ENCODE measurements at places on chromosomes 1 and 21. TPM values are rescaled to one million over a fixed set of nuclear protein-coding genes. Genes with fewer than 3 reads are reported as not detected.
A peak's percentile ranks its signal among the peaks of the same experiment; 100 is the strongest.

Gene IFNLR1
- 0.29 TPM for polyA plus RNA-seq

DNA sequence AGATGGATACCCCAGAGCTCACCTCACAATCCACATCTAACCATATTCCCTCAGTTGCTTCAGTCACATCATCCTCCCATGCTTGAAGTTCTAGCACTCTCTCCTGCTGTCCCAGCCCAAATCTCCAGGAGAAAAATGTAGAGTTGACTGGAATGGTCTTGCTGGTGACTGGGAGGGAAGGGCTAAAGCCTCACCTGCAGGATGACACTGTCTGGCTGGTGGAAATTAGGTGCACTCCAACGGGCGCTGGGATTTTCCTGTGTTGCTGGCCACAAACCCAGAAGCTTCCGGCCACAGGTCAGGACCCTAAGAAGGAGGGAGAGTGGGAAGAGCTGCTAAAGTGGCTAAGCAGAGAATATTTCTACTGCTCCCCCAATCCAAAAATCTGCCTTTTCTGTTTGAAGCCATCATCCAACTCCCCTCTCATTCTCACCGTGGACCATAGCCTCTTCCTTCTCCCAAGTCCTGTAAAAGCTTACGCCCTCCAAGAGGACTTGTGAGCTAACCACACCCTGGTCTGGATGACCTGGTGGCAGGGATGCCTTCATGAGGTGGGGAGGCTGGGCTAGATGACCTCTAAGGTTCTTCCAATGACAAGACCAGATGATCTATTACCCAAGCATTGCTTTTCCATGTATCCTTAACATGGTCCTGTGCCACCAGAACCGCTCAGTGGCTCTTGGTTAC lies 37.5 kb upstream of the PPP1R15B start:
- no peak for DNase-seq

Gene ITGB2
- polyA plus RNA-seq: 0.77 TPM

- DNase-seq: no peak
Observed at GRCh38 chr1:25634066-25634465, 17.5 kb downstream of the MAN1C1 start.

DNA sequence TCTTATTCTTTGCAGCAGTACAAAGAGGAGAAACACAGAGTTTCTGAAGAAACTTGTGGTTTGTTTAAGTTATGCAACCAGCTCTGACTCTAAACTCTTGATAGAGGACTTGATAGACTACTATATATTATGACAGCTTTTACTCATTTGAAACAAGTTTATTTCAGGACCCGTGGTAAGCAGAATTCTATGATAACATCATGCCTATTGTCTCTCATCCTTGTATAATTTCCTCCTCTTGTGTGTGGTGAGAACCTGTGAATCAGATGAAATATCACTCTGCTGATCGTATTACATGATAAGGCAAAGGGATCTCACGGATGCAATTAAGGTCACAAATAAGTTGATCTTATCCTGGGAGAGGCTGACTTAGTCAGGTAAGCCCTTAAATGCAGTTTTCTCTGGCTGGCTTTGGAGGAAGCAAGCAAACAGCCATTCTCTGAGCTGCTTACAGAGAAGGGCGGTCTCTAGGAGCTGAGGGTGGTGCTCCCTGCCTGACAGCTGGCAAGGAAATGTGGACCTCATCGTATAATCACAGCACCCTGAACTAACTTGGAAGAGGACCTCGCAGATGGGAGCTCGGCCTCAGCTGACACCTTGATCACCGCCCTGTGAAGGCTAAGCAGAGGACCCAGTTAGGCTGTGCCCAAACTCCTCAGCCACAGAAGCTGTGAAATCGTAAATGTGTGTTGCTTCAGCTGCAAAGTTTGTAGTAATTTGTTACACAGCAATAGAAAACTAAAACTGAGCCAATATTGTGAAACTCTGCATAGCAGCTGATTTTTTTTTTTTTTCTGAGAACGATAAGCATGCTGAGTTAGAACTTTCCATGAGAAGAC lies 151.1 kb upstream of the DPT start:
- no peak for DNase-seq

Gene AMY2A
- polyA plus RNA-seq: not detected

DNA sequence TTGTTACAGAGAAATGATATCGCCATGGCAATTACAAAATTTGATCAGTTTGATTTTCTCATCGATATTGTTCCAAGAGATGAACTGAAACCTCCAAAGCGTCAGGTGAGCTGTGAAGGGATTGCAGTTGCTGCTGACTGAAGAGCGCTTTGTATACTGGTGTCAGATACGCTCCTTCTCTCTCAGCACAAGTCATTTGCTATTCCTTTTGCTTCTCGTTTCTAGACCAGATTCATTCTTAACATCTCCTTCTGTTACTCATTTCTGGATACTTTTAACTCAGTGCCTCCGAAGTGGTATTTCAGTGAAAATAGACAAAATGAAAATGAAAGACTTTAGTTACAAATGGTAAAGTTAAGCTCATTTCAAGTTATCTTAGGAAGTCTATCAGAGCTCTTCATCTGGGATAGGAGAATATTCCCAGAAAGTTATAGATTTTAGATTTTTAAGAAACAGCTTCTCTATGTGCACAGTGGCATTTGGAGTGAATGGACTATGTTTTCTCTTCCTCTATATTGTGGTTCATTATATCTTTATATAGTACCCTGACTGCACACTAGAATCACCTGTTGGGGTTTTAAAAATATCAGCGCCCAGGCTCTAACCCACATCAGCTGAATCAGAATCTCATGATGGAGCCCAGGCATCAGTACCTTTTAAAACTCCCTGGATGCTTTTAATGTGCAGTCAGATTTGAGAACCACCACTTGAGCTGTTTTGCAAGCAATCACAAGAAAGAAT lies 30.3 kb upstream of the KCNQ4 start:
- DNase-seq: no peak

DNA sequence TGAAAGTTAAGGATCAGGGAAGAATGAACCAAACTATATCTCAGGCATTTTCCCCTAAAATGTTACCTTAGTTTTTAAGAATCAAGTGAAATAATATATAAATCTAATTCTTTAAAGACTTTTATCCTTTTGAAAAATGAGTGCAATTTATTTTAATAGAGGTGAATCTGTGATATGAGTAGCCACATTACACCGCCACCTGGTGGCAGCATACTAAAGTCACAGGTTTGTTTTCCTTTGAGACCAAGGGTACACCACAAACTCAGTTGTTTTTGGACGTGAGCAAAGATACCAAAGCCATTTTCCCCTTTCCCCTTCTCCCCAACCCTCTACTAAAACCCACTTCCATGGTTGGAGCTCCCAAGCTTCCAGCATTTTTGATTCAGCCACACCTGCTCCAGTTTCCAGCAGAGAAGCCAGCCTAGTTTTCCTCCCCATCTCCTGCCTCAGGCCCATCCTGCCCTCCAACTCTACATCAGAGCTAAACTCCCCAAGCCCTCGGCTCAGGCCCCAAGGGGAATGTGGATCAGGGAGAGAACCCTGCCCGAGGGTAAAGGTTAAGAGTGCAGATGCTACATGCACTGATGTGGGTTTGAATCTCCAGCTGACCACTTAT lies 22.9 kb upstream of the LDLRAP1 start:
- DNase-seq: peak; percentile 70
